ENCODE measurements at places on chromosomes 6 and 20.

DNA sequence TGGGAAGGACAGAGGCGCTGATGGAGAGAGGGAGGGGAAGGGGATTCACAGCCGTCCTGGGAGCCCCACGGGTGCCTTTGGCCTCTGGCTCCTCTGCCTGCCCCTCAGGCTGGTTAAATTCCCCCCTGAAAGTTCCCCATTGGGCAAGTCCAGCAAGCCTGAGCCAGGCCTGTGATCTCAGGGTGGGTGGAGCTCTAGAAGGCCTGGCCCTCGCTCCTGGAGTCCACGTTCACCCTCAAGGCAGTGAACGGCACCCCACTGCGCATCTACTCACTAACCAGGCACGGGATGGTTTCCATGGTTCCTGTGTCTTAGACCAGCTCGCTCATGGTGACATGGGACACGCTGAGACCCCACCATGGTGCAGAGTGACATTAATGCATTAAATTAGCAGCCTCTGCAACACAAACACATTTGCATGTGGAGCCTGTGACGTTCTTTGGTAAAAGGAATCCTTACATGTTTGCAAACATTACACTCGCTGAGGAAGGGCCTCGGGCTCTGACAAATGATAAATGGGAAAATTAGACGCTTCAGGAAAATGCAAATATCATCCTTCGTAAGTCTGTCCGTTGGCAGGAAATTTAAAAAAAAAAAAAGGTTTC is 452.7 kb downstream of the PREX1 start:
- DNase-seq, result no peak

DNA sequence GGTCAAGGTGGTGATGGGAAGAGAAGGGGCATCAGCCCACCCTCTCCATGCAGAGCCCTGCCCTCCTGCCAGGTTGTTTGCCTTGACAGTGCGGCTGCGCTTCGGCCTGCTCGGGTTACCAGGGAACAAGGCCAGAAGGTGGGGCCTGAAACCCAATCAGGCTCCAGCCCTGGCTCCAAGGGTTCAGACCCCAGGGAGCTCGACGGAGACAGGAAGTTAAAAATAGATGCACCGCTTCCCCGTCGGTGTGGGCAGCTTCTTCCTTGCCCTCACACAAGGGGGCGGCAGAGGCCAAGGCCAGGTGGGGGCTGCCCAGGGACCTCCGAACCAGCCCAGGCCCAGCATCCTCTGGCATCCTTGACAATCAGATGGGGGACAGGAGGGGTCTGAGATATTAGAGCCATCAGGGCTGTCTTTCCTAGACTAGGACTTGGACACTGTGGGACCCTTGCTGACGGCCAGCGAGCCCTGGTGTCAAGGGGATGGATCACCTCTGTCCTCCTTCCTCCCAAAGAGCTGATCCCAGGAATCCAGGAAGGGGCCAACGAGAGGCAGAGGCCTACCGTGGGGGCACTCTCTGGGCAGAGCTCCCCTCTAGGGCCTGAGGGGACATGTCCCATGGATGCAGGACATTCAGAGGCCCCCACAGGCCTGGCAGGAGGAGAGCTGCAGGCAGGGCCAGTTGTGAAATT is 65.2 kb downstream of the RIPOR3 start:
- DNase-seq, result no peak

DNA sequence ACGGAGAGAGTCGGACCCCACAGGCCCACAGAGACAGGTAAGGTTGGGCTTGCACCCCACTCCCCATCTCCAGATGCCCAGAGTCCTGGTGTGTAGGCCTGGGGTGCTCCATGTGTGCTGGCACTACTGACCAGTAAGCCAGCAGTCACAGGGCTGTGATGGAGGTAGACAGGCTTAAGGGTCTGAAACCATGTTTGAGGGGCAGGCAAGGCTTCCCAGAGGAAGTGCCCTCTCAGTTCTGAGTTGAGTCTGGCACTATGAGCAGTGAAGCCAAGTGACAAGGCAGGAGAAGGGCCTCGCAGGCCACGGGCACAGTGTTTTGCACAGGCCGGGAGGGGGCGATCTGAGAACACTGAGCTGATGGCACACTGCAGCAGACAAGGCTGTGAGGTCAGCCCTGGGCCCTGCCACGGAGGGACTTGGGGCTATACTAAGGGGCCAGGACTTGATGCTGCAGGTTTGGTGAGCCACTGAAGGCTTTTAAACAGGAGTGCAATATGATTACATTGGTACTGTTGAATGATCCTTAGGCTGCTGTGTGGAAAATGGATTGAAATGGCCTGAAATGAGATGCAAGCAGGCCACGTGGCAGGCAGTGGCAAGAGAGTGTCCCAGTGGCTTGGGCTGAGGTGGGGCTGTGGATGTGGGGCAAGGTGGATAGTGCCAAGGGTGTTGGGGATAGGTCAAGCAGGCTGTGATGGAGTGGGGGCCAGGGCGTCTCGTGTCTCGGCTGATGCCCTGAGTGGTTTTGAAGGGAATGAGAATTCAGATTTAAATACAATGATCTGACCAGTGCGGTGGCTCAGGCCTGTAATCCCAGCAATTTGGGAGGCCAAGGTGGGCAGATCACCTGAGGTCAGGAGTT is 20.3 kb downstream of the TTBK1 start:
- DNase-seq, result peak; percentile 64

DNA sequence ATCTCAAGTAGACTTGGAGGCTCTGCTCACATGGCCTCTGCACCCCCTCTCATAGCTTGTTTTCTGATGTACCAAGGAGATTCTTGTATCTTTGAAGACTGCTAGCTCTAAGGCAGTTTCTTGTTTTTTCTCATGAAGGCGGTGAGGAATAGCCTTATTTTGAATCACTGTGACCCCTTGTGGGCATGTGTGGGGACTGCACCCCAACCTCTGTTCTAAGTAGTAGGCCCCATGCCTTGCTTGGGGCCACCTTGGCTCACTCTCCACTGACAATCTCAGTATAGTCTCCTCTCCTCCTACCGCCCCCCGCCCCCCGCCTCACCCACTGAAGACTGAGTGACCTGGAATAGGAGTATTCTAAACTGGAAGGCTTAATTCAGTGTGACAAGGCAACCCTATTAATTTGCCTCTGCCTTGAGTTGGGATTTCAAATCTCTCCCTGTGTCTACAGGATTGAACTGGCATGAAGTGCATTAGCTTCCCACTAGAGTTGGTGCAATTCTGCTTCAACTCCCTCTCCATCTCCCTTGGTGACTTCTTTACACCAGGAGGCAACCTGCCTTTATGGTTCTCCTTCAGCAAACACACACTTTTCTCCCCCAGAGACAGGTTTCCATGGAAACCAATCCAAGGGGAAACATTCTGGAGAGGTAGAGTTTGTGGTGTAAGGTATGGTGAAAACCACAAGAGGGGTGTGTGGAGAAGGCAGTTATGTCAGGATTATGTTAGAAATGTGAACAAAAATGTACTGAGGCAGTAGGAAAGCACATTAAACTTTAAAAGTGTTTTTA is 75.4 kb upstream of the ECI2 start:
- peak; percentile 59 for DNase-seq

DNA sequence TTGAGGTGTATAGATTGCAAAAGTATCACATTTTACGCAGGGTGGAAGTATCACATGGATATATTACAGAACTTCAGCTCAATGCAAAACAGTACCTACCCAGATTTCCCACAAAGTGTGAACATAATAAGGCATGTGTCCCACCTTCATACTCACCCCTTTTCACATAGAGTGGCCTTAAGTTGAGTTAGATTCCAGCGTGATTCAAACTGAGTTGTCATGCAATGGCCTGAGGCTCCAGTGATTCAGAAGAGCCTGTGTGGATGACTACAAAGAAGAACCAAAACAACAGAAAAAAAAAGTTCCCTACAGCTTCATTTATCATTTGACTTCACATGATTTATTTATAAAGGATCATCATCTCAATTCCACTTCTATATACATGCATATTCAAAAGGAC is 309.7 kb downstream of the SLC35F1 start:
- DNase-seq, result no peak

DNA sequence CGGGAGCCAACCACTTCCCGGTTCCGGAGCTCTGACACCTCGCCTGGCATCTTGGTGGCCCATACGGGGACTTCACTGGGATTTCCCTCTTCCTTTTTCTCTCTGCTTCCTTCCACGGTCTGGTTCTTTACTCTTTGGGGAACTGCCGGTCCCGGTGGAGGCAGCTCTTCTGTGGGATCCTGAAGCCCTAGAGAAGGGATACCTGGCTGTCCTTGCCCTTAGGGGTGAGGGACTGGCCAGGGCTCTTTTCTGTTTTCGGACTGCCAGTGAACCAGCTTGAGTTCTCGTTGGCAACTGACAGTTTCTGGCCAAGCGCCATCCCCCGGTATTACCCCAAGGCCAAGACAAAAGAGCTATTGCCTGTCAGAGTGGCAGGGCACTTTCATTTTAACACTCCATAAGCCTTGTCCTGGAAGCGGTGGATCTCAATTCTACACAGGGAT is 880 bp upstream of the CPXM1 start:
- DNase-seq, result no peak

DNA sequence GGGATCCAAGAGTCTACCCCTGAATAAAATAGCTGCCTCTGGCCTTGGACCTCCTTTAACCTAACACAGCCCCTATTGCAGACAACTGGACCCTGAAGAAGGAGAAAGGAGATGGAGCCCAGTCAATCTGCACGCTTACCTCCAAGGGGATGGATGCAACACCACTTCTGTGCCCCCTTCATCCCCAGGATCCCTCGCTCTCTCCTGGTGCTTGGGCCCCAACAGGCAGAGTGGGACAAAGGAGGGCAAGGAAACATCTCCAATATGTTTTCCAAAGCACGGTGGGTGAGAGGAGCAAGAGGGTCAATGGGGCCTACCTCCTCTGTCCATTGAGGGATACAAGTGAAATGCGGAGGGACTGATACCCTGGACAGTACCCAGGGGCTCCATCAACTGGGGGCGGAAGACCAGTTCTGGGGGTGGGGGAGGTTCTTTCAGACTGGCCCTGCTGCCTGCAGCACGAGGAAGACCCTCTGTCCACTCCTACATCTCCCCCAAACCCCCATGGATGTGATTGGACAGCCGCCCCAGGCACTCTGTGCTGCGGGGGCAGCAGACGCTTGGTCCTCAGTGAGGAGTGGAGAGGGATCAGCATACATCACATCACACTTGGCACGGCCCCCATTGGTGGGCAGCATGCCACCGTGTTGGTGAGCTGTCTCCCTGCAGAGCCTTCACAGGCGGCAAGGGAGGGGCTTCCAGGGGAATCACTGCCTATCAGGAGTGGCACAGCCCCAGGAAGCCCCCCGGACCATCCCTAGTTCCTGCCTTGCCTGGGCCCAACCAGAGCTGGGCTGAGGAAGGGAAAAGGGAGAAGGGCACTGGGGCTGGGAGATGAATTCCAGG is 70.6 kb downstream of the MRPL14 start:
- DNase-seq, result no peak

GRCh38 chr6:129513471-129513870 is 196.5 kb downstream of the ARHGAP18 start:
- no peak for DNase-seq

- DNase-seq, result no peak
Observed at GRCh38 chr20:49324306-49324705, 46.4 kb upstream of the ZNFX1 start.

- no peak for DNase-seq
Observed at GRCh38 chr6:15504581-15505350, 158.1 kb downstream of the DTNBP1 start.

GRCh38 chr6:106257195-106257594 is 68.4 kb downstream of the ATG5 start:
- no peak for DNase-seq

GRCh38 chr6:27662769-27663168 is 189.9 kb upstream of the ZNF184 start:
- DNase-seq, result no peak

GRCh38 chr6:32967151-32968091 is 973 bp upstream of the BRD2 start:
- DNase-seq, result no peak

- no peak for DNase-seq
Observed at GRCh38 chr6:63581355-63582013, 9.2 kb downstream of the LOC128125822 start.

DNA sequence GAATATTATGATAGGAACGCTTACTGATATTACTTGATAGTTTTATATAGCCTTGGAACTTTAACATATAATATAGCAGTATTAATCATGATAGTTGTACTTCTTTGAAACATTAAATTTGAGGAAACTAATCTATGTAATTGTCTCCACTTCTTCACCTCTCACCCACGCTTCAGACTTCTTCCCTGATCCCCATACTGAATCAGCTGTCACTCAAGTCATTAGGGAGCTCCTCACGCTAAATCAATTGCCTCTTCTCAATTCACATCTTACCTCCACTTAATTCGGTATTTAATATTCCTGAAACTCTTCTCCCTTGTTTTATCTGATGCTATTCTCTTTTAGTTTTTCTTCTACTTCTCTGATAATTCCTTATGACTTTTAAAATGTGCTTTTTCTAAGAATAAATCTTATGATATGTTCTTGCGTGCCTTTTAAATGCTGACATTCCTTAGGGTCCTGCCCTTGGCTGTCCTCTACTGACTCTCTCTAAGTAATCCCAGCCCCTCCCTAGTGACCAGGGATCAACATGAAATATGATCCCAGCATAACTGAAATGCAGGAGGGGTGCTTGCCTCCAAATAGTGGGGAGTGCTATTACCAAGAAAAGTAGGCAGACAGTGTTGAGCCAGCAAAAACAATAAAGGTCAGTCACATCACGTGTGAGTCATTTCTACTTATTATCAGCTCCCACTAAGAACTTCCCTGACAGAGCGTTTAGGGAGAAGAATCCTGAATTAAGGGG is 9.9 kb downstream of the ANKRD66 start:
- no peak for DNase-seq

DNA sequence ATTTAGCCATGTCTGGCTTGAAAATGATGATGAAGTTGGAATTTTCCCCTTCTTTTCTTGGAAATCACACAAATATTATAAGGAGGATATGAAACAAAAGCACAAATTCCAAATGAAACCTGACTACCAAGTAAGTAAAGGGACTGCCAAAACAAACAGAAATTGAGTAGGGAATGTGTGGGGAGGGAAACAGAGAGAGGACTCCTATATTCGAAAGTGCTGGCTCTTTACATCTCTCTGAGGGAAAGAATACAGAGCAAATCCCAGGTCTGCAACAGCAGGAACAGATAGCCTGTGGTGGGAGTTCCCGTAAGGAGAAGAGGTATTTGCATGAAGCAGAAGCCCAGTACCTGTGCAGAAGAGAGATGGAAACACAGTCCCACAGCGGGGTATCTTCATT is 583.7 kb downstream of the EPM2A start:
- DNase-seq, result no peak

DNA sequence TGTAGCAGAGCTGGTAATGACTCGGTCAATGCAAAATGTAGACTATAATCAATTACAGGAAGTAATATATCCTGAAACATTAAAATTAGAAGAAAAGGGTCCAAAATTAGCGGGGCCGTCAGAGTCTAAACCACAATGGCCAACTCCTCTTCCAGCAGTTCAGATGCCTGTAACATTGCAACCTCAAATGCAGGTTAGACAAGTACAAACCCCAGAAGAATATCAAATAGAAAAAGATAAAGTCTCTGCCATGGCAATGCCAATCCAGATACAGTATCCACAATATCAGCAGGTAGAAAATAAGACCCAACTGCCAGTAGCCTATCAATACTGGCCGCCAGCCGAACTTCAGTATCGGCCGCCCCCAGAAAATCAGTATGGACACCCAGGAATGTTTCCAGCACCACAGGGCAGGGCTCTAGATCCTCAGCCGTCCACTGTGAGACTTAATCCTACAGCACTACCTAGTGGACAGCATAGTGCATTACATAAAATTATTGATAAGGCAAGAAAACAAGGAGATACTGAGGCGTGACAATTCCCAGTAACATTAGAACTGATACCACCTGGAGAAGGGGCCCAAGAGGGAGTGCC is 158.4 kb downstream of the GPX5 start:
- DNase-seq, result no peak

GRCh38 chr6:123105561-123105960 is 109.5 kb downstream of the CLVS2 start:
- DNase-seq, result no peak

All from activated T-cell treated with anti-CD3 and anti-CD28 coated beads for 24 hours (primary cell).